ENCODE measurements at places on chromosomes 2 and 18.

DNA sequence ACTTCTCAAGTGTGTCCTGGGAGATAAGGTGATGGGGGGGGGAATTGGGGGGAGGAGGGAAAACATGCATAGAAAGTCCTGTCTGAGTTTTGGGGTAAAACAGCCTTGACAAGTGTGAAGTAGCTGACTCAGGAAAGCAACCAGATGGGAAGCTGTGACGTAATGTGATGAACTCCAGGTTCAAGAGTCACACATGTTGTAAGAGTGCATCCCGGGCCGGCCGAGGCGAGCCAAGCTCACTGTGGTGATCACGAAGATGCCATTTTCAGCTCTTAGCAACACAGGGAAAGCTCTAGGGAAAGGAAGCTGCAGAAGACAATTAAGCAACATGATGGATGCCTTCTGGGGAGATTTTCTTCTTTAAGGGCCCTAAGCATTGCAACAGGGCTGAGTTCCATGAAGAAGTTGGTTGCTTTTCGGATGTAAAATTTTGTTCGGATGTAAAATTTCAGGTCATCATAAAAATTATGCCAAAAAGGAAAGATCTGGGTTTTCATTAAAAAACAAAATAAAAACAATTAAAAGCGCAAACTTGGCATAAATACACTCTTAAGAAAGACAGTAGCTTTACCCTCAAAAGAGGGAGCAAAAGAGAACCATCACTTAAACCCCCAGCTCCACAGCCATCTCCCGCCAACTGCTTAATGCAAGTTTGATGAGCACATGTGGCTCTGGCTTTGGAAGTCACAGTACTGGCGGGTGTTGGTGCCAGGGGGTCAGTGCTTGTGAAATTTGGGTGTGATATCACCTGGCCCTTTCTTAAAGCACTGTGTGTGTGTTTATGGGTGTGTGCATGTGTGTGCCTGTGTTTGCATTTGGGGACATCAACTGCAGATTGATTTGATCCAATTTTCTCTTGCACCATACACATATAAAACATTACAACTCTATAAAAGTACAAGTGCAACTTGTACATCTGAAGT, 19.1 kb downstream of the SERTAD2 start:
- DNase-seq, result no peak

DNA sequence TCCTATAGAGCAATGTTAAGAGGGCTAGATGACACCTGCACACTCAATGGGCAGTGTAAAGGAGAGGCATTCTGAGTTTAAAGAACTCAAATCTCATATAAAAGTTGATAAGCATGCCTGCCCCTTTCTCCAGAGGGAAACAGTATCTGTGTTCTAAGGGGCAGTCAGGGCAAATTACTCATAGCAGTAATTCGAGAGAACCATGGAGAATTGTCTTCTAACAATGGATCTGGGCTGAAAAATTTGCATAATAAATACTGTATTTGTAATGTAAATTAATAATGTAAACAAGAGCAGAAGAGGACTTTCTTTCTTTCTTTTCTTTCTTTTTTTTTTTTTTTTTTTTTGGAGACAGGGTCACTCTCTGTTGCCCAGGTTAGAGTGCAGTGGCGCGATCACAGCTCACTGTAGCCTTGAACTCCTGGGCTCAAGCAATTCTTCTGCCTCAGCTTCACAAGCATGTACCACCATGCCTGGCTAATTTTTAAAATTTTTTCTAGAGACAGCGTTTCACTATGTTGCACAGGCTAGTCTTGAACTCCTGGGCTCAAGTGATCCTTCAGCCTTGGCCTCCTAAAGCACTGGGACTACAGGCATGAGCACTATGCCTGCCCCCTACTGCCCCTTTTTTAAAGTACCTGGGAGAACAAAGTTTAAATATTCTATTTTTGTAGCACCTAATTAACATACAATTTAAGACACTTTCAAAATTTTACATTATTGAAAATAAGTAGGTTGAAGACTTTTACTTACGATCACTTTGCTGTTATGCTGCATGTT, 70.6 kb downstream of the OTX1 start:
- no peak for DNase-seq

- DNase-seq, result no peak
Observed at GRCh38 chr2:109594246-109594885, 19.4 kb downstream of the SEPTIN10 start.

- no peak for DNase-seq
Observed at GRCh38 chr18:8139891-8140406, 469.3 kb upstream of the RAB12 start.

DNA sequence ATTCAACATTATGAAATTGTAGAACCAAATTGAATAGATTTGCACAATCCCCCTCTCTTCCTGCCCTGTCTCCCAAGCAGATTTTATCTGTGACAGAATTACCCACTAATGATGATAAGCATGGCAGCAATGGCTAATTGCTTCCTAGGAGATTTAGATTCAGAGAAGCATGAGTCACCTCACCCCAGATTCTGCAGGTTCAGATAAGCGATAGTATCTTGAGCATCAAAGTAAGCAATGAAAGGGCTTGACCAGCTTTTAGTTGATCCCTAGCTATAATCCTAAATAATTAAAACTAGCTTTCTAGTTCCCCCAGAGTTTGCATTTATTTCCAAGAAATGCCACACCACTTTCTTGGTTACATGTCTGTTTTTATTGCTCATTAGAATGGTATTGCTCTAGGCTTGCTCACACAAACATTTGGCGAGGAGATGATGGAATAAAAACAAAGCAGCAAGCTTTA, 204.3 kb downstream of the GULP1 start:
- DNase-seq, result no peak

GRCh38 chr2:30321466-30321865, 90.1 kb downstream of the LBH start:
- no peak for DNase-seq

Data from stimulated activated CD4-positive, alpha-beta T cell treated with anti-CD3 and anti-CD28 coated beads, TNF-alpha, amount 100 ng/mL, for 24 hours (primary cell).